Anterior cingulate cortex (tissue), 58 donors: ENCODE measurements at places on chromosomes 11 and 22.
A peak's percentile ranks its signal among the peaks of the same experiment; 100 is the strongest.

DNA sequence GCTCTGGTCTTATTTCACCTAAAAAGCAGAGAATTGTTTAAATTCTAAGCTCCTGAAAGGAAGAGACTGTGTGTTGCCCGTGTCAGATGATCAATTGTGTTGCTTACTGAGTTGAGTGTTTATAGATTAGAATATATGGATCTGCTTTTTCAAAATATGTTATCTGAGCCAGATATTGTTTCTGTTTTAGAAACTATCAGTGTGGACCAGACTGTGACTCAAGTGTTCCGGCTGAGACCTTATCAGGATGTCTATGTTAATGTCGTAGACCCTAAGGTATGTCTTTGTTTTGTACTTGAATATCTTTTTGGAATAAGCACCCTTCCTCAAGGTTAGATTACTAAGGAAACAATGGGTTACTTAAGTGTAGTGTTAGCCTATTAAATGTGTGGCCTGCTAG lies 11.0 kb downstream of the DEPDC5 start:
- DNase-seq = no peak

- DNase-seq = no peak
Measured at GRCh38 chr22:37310075-37310606, 27.8 kb downstream of the CYTH4 start.

DNA sequence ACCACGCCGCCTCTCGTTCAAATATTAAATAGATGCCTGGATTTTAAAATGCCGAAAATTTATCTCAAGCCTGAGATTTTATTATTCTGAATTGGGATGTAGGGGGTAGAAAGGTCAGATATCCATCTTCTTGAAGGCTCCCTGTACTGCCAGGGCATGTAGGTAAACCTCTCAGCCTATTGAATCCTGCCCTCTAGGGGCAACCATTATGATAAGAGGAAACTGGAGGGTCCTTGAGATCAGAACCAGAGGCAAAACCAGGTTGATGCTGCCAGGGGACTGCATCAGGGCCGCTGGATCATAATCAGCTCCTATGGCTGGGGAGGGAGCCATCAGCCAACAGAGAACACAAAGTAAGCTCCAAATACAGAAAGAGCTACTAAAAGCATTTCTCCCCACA lies 92.4 kb downstream of the KCNC1 start:
- DNase-seq = no peak

GRCh38 chr11:94741022-94741679 lies 27.0 kb upstream of the AMOTL1 start:
- peak; percentile 9 for DNase-seq

- peak; percentile 22 for DNase-seq
Measured at GRCh38 chr11:124920870-124921609, 2.0 kb downstream of the HEPN1 start.

DNA sequence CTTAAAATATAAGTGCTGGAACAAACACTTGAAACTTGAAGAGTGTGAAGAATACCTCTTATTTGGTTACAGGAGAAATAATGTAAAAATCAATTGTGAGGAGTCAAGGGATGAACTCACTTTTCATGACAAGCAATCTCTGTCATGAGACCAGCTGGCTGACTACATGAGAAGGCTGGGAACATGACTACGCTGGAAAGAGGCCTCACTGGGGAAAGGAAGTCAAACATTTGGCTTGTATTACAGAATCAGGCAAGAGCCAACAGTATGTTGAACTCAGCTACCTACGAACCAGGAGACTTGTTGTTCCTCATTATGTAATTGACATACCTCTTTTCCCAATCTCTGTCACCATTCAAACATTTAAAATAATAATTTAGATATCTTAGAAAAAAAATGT lies 14.4 kb downstream of the DCDC1 start:
- DNase-seq = no peak

DNA sequence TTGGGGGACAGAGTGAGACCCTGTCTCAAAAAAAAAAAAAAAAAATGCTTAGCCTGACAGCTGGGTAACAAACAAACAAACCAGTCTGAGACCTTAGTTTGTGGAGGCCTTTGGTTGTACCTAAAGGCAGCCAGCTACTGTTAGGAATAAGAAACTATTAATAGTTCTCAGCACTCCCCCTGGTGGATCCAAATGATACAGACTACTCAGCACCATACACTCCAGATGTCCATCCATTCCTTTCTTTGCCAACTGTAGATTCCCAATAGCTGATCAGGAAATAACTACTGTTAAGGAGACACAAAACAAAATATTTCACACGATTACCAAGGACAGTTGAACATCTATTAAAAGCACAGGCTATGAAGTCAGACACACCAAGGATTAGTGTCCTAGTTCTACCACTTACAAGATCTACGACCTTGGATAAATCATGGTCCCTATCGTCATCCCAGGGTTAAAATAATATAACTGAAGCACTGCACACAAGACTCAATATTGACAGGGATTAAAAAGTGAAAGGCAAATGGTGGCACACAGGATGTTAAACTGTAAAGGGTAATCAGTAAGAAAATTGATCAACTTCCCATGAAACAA lies 17.2 kb downstream of the CLDN25 start:
- peak; percentile 23 for DNase-seq
